SJCRH30 (cell line): ENCODE measurements at places on chromosomes 12 and 14. TPM values are rescaled to one million over a fixed set of nuclear protein-coding genes. Genes with fewer than 3 reads are reported as not detected.

Gene TMPRSS12
- total RNA-seq = not detected in 2 replicates

GRCh38 chr14:68159701-68160633 lies 340.4 kb downstream of the RAD51B start:
- DNase-seq = no peak
- no peak overlapping the region for H3K27ac ChIP-seq
- H3K4me1 ChIP-seq = no peaks in the 10 kb centered on the region; the same call in none of the 2 replicates
- H3K4me3 ChIP-seq = no peak overlapping the region
- no peaks in the 10 kb centered on the region for H3K27me3 ChIP-seq

- DNase-seq = no peak
- no peak overlapping the region for H3K4me3 ChIP-seq
- H3K36me3 ChIP-seq = no peaks in the 10 kb centered on the region
- no peaks in the 10 kb centered on the region for H3K4me1 ChIP-seq
- H3K27me3 ChIP-seq = peaks cover 4% of the 10 kb centered on the region; the same call in 1 of the 2 replicates
These were observed 274.1 kb downstream of the ALG10 start for GRCh38 chr12:34296143-34297041.

DNA sequence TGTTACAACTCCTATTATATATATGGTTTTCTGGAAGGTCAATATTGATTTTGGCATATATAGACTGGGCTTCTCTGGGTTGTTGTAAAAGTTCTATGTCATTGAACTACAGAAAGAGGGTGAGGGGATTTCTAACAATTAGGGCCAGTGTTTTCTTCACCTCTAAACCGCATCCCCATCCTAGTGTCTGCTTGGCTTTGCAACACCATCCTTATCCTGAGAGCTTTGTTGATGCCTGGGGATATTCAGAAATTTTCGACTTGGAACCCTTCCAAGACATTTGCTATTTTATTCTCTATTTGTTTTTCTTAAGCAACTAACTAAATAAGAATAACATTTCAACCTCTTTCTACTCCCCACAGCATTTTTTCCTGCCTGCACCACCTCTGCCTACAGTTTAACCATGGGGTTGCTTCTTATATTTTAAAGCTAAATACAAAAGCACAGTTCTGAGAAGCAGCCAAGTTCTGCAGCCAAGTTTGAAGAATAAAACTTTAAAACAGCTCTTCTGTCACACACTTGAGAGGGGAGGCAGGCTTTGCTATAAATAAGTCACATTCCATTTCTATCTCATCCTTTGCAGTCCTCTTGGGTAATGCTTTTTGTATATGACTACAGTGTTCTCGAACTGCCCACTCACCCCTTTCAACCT lies 53.4 kb downstream of the RGS6 start:
- no peaks in the 10 kb centered on the region for H3K4me1 ChIP-seq
- H3K27me3 ChIP-seq = no peaks in the 10 kb centered on the region
- H3K36me3 ChIP-seq = no peaks in the 10 kb centered on the region
- H3K4me3 ChIP-seq = no peak overlapping the region

DNA sequence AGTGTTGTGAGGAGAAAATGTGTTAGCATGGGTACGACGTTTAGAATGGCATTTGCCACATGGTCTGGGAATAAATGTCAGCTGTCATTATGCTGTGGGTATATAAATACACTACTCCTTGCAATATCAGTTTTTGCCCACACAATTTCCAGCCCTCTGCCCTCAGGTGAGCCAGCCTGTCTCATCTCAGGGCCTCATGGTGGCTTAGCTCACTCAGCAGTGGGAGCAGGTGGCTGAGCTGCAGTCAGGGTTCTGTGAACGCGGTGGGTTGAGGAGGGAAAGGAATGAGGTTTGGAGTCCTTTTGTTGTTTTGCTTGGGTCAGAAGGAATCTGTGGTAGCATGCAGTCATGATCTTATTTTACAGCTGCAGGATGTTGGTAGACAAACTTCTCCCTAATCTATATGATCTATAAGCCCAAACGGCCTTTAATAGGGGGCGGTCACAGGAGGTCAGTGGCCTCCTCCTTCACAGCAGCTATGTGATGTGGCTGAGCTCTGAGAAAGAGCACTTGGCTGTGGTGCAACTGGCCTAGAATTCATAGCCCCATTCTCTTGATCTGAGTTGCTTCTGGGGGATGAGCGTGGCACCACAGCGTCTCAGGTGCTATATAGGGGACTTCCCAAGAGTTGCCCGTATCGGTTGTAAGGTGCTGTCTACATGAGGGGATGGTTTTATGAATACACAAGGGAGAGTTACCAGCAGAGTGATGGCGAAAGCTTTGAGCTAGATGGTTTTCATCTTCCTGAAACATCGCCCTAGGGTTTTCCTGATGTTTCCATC lies 27.8 kb upstream of the KCNA5 start:
- DNase-seq = no peak
- no peaks in the 10 kb centered on the region for H3K36me3 ChIP-seq
- H3K4me3 ChIP-seq = no peak overlapping the region
- H3K27ac ChIP-seq = no peak overlapping the region

DNA sequence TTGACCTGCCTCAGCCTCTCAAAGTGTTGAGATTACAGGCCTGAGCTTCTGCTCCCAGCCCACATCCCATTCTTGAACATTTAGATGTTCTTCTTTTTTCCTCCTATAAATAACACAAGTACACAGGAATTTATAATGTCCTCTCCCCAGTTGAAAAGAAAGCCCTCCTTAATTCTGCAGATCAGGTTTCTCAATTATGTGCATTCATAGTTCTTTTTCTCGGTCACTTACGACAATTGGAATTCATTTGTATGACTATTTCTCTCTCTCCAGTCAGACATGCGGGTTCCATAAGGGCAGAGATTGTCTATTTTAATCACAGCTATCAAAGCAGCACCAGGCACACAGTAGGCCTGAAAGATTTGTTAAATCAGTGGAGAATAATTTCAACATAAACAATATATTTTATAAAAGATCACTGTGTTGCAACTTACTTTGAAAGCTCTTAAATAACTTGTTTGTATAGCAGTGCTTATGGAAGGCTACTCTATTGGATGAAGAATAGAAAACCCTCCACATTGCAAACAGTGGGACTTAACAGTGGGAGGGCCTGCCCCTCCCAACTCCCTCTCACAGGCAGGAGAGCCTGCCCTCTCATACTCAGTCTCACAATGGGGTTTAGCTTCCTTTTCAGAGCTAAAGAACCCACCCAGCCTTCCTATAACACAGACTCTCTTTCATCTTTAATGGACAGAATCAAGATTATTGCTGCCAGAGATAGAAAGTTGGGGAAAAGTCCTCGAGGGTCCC lies 84.1 kb upstream of the TRAF3 start:
- no peaks in the 10 kb centered on the region for H3K36me3 ChIP-seq
- no peaks in the 10 kb centered on the region for H3K27me3 ChIP-seq
- DNase-seq = no peak
